Kasumi-1 (cell line): ENCODE measurements at places on chromosomes 11 and 22.
A peak's percentile ranks its signal among the peaks of the same experiment; 100 is the strongest.

GRCh38 chr11:110606415-110606814 lies 105.8 kb downstream of the ARHGAP20 start:
- no peak for DNase-seq

GRCh38 chr11:124602193-124602592 lies 9.0 kb upstream of the PANX3 start:
- no peak for DNase-seq

- DNase-seq, result no peak
Measured at GRCh38 chr11:77196961-77197360, 68.9 kb downstream of the MYO7A start.

- DNase-seq, result no peak
Measured at GRCh38 chr22:36352803-36353507, 34.8 kb downstream of the MYH9 start.

- no peak for DNase-seq
Measured at GRCh38 chr22:22803285-22803853, 84.2 kb upstream of the IGLL5 start.

- no peak for DNase-seq
Measured at GRCh38 chr22:50684501-50684900, 11.9 kb downstream of the SHANK3 start.

GRCh38 chr11:109320595-109320994 lies 101.4 kb upstream of the C11orf87 start:
- no peak for DNase-seq

DNA sequence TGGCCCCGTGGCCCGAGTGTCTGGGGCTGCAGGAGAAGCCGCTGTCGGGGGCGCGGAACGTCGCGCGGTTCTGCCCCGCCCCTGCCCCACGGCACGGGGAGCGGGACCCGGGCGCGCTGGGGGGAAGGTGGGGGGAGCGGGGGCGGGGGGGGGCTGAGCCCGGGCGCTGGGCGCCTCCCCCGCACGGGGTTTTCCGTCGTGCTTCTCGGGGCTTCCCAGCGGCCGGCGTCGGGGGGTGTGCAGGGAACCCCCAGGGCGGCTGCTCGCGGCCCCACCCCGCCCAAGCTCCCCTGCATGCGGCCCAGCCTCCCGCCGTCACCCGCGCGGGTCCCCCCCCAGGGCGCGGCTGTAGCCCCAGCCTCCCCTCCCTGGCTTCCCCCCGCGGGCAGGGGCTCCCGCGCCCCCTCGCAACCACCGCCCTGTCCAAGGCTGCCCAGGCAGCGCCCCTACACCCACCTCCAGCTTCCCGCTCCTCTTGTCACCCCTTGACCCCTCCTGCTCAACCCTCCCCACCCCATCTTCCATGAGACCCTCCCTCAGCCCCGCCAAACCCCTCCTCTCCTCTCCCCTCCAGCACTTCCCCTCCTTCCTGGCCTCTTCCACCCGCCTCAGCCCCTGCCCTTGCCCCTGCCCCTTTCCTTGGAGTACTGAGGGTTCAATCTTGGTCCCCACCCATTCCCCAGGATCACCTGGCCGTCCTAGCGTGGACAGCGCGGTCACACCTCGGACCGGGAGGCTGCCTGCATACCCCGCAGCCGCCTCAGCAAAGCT lies 1.7 kb downstream of the IL17REL start:
- DNase-seq, result no peak

GRCh38 chr11:113262594-113262993 lies 51.8 kb upstream of the TTC12 start:
- no peak for DNase-seq

GRCh38 chr11:32454993-32455392 lies 19.7 kb upstream of the WT1 start:
- DNase-seq, result no peak

DNA sequence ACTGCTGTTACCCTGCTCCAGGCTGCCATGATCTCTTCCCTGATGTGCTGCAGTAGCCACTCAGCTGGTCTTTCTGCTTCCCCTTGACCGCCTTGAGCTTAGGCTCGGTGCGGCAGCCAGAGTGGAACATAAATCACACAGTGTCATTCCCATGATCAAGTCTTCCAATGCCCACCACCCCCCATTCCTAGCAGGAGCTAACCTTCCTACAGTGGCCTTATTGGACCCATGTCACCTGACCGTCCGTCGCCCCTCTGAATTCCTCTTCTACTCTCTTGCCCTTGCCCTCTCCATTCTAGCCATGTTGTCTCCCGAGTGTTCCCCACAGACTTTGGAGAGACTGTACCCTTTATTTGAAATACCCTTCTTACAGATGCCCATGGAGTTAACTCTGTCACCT lies 43.4 kb downstream of the OTOG start:
- no peak for DNase-seq

- no peak for DNase-seq
Measured at GRCh38 chr11:91163619-91164451, 941.0 kb upstream of the CHORDC1 start.

- DNase-seq, result no peak
Measured at GRCh38 chr11:130449310-130449990, 1.0 kb downstream of the ADAMTS15 start.

GRCh38 chr22:47022075-47022473 lies 259.6 kb downstream of the TBC1D22A start:
- DNase-seq, result no peak

- no peak for DNase-seq
Measured at GRCh38 chr22:22720724-22721261, 76.4 kb downstream of the GGTLC2 start.

- no peak for DNase-seq
Measured at GRCh38 chr11:62054484-62055121, 69.2 kb upstream of the INCENP start.

DNA sequence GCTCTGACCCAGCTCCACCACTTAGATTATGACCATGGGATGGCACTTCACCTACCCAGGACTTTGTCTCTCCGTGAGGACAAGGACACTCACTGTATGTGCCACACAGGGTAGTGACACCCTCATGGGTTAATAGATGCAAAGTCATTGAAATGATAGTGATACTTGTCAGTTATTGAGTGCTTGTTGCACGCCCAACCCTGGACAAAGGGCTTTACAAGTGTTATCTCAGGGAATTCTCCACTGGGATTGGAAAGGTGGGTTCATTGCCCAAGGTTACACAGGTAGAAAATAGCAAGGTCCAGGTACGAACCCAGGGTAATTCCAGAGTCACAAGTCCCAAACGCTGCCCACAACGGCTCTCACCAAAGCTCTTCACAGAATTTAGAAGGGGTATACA lies 158.2 kb downstream of the TRIM29 start:
- DNase-seq, result no peak

DNA sequence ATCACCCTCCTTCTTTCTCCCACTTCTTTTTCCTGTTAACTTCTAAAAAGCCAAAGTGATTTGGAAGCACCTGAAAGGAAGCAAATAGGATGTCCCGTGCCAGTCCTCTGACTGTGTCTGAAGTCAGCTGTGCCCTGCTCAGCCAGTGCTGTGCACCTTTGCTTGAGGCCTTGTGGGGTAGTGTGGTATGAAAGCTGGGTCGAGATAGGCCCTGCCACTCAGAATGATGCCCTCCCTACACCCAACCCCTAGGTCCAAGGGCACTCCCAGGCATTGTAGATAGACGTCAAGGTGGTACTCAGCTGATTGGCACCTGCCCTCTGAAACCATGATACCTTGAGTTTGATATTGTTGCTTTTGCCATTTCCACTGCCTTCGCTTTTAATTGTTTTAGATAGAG lies 83.6 kb upstream of the RASSF10 start:
- DNase-seq, result no peak

GRCh38 chr11:30381879-30382278 lies 59.0 kb downstream of the ARL14EP start:
- DNase-seq, result no peak

DNA sequence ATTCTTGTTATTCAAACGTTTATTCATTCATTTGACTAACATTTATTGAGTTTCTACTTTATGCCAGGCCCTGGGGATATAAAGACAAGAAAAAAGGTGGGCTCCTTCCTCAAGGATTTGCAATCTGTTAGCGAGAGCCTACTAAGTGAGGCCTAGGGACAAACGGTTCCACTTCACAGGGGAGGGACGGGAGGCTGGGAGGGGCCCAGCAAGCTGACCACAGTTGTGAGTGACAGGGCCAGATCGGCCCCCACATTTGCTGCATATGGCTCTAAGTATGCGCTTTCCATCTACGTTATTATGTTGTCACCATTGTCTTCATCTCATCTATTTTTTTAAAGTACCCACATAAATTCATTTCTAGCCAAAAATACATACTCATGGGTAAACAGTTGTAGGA lies 271.1 kb downstream of the BUD13 start:
- DNase-seq, result no peak

DNA sequence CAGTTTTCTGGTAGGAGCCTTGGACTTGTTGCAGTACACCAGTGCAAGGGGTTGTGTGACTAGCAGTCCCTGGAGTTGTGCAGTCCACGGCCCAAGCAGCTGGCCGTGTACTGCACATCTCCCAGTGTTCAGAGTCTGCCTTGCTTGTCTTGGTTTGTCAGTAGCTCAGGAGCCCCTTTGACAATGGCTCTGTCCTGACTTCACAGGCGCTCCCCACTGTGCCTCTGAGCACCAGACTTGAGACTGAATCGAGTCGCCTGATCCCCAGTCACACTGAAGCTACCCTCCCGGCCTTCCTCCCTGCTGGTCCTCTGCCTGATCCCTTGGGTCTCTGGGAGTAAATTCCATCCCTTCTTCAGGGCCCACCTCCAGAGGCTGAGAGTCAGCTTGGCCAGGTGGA lies 19.4 kb downstream of the SYNGR1 start:
- no peak for DNase-seq

DNA sequence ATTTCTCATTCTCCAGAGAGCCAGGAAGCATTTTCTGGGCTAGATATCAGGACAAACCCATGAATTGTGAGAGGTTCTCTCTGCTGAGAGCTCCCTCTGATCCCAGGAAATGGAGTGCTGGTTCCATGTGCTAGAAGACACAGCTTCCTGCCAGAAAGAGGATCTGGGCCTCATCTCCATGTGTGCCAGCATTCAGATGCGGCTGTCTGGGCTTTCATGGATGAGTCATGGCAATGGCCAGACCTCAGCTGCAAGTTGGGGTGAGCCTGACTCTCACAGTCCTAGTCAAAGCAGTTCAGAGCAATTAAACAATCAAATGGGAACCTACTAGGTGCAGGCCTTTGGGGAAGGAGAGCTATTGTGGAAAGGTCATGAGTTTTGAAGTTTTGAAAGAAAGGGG lies 82.3 kb upstream of the EED start:
- peak; percentile 76 for DNase-seq

GRCh38 chr11:70483077-70483861 lies 84.9 kb downstream of the CTTN start:
- DNase-seq, result no peak

- no peak for DNase-seq
Measured at GRCh38 chr11:82944198-82944597, 42.7 kb downstream of the DDIAS start.

DNA sequence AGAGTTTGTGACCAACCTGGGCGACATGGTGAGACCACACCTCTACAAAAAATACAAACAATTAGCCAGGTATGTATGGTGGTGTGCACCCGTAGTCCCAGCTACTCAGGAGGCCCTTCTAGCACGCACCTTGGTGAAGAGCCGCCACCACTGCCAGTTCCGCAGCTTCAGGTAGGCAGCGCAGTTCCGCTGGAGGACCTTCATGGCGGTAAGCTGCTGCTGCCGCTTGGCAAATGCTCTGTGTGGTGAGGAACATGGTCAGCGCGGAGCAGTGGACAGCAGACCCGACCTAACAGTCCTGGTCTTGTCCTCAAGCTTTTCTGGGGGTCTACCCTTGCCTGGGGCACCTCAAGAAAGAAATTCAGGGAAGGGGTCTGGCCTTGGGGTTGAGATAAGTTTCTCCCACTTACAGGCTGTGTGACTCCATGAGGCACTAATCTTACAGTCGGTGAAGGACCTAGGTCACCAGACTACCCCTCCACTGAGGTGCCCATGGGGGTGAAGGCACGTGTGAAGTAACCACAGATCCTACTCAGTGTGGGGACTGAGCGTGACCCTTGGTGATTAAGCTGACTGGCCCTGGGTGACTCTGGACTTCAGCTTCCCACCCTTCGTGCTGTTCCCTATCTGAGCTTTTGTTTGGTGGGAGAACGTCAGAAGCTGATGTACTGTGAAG lies 49.6 kb downstream of the APOL1 start:
- no peak for DNase-seq

DNA sequence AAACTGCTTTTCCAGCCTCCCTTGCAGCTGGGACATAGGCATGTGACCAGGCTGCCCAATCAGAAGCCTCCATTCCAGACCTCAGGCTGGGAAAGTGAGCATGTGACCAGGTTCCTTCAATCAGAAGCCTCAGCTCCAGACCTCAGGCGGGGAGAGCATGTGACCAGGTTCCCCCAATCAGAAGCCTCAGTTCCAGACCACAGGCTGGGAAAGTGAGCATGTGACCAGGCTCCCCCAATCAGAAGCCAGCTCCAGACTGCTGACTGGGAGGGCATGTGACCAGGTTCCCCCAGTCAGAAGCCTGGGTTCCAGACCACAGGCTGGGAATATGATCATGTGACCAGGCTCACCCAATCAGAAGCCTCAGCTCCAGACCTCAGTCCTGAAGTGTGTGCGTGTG lies 11.7 kb upstream of the IL2RB start:
- no peak for DNase-seq

DNA sequence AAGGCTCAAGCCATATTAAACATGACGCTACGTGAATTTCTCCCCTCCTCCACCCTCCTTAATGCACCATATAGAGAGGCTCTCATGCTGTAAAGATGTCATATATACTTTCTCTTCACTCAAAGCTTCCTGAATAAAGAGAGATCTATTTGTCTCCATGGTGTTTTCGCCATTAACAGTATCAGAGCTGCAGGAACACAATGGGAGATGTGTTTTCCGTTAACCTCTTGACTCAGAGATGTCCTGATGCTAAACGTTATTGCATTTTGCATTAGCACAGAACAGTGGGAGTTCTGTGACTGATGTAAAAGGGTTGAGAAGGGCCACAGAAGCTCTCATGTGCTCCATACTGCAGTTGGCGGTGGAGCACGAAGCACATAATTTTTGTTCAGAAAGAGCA lies 25.7 kb upstream of the BLID start:
- DNase-seq, result no peak

GRCh38 chr11:57440744-57441414 lies 14.0 kb upstream of the SLC43A3 start:
- DNase-seq, result no peak
